ENCODE measurements at places on chromosomes 5 and 9. TPM values are rescaled to one million over a fixed set of nuclear protein-coding genes. Genes with fewer than 3 reads are reported as not detected.

Gene PCDHGA5
- total RNA-seq, result 2.3 TPM

Gene DPP7
- 145 TPM for total RNA-seq

Gene FAM78A
- total RNA-seq, result 0.69 TPM

Gene LRRC19
- total RNA-seq, result not detected

Gene SV2C
- not detected for total RNA-seq

Gene CCNI2
- total RNA-seq, result not detected

Gene SOX30
- not detected for total RNA-seq

Gene KIF27
- 3.3 TPM for total RNA-seq

Gene AOPEP
- 84.2 TPM for total RNA-seq

Gene GPR151
- total RNA-seq, result not detected

Gene LCN2
- total RNA-seq, result not detected

Gene SCAI
- total RNA-seq, result 10.9 TPM

Gene CYFIP2
- total RNA-seq, result 31.7 TPM

Gene GZMA
- not detected for total RNA-seq

Gene CHSY3
- total RNA-seq, result 41.9 TPM

Gene PCAT7
- total RNA-seq, result not detected
